ENCODE measurements at places on chromosomes 2 and 18. TPM values are rescaled to one million over a fixed set of nuclear protein-coding genes. Genes with fewer than 3 reads are reported as not detected.

The CNGA3 gene
- not detected for total RNA-seq

The RALB gene
- total RNA-seq = 35.7 TPM

The FSHR gene
- total RNA-seq = 0.75 TPM

The KHK gene
- 0.89 TPM for total RNA-seq

DNA sequence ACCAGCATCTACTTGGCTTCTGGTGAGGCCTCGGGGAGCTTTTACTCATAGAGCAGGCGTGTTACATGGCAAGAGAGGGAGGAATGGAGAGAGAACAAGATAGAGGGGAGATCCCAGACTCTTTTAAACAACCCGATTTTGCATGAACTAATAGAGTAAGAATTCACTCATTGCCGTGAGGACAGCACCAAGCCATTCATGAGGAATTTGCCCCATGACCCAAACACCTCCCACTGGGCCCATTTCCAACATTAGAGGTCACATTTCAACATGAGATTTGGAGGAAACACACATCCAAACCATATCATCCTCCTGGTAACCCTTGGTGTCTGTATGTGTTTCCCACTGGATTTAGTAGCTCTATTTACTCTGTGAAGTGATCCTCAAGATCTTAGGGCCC lies 249.9 kb upstream of the SP5 start:
- DNase-seq = no peak

DNA sequence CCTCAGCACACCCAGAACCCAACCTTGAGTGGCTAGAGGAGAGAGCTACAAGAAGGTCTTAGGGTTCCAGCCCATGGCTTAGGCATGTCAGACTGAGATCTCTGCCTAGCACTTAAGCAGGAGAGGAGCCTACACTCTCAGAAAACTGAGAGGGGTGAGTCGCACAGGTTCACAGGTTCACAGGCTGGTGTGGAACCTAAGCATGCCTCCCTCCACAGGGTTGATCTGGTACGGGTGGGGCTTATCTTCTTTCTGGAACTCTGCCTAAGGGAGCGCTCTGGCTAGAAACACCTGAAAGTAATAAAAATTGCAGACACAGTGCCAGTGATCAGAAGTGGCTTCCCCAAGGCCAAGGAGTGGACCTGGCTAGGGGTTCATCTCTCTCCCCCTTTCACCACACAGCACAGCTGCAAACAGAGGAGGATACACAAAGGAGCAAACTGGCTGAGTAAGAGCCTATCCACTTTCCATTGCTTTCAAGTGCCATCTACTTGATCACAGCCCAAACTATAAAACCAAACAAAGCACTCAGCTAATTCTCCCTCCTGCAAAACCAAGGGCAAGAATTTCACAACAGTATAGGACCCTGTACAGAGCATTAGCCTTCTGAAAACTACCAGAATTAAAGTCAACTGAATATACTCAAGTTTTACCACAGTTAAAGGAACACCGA lies 481.9 kb upstream of the SETBP1 start:
- no peak for DNase-seq

DNA sequence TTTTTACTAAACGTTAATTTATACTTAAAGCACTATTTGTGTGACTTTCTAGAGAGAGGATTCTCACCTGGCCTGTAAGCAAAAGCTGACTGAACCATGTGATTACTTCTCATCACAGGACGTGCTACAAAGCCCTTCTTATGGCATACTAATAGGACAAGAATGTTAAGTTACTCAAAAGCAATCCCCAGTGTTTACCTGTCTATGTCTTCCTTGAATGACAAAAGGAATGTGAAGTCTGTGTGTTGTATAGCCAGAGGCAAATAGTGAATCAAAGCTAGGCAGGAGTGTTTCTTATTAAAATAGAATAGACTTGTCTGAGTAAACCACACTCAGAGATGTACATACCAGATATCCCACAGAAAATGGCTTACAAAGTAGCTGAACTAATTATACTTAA lies 1465.5 kb downstream of the SUCLG1 start:
- no peak for DNase-seq

GRCh38 chr2:32446369-32446768 lies 89.5 kb downstream of the BIRC6 start:
- DNase-seq = no peak

GRCh38 chr18:48599391-48599790 lies 60.6 kb downstream of the CTIF start:
- DNase-seq = no peak

DNA sequence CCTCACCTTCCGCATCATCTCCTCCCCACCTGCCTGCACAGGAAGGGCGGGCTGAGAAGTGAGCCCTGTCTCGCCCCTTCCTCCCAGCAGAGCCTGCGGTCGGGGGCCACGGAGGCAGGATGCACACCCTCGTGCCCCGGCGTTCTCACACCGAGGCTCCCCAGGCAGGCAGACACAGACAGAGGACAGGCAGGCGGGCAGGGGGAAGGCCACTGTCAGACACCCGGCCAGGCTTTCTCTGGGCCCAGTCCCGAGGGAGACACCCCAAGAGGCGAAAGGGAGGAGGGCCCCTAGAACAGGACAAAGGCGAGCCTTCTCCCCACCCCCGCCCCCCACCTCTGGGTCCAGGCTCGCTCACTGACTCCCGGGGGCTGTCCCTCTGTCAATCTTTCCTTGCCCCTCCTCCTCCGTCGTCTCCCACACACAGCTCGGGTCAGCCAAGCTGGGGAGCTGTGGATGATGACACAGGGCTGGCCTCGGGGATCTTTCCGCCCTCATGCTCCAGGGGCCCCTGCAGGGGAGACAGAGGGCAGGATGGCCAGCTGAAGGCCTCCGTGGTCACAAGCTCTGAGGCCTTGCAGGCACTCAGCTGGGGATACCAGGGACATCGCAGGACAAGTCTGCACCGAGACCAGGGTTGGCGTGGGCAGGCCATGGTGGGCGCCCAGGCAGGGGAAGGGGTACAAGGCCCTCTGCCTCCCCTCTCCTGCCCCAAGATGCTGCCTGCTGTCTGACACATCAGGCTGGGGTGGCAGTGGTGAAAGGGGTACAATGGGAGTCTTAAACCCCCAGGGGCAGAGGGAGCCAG lies 24.9 kb downstream of the BIN1 start:
- no peak for DNase-seq

DNA sequence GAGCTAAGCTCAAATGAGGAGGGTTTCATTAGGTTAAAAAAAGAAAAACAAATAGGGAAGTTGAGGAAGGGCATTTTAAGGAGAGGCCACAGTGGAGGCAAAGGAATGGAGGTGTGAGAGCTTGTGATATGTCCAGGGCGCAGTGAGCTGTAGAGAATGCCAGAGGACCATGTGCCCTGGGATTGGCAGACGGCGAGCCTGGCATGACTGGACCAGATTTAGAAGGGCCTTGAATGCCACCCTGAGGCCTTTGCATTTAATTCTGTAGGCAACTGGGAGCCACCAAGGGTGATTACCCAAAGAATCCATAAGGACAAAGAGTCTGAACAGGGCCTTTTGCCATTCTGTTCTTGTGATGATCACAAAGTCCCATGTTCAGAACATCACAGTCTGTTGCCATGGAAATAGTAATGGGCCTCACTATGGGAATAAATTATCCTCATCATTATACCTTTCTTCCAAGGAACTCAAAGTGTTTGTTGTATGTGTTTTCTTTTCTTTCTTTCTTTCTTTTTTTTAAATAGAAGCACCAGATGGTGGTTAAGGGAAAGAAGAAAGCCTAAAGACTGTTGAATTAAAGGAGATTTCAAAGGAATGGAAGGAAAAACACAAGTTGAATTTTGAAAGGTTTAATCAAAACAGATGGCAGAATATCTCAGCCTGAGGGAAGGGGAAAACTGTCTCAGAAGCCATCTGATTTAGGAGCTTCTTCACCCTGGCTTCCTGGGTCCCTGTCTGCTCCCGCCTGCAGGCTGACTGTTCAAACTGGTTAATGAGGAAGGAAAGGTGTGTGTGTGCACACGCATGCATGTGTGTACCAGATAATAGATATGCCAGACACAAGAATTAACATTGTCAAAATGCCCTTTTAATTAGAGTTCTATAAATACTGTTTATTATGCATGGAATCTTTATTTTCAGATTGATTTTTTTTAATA lies 31.6 kb upstream of the NCOA1 start:
- no peak for DNase-seq

GRCh38 chr18:32167980-32168730 lies 21.7 kb upstream of the MEP1B start:
- DNase-seq = no peak

DNA sequence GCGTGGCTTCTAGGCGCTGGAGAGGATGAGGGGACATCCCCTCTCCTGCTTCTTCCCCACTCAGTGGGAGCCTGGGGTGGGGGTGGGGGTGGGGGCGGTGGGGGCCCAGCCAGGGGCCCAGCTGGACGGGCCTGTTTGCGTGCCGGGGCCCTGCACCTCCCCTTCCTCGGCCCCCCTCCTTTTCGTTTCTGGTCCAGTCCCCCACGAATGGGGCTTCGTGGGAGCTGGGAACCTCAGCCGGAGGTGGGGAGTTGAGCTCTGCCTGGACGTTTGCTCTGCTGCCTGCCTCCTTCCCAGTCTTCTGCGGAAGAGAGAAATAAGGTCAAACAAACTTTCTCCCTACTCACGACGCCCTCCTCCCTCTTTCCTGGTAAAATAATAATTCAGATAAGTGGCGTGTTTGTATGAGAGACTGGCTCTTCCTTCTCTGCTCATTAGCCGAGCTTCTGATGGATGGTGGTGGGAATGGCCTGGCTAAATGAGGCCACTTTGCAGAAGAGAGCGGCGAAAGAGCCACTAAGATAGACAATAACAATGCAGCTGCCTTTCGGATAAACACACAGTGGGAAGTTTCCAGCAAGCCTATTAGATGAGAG lies 782 bp downstream of the MTA3 start:
- peak; percentile 40 for DNase-seq

All from heart left ventricle (tissue), 16 donors.